Lung microvascular endothelial cell (primary cell): ENCODE measurements at places on chromosomes 16 and 17. TPM values are rescaled to one million over a fixed set of nuclear protein-coding genes. Genes with fewer than 3 reads are reported as not detected.

Gene VAT1L
- 0.20 and 3.3 TPM in 2 replicates for total RNA-seq

Gene ZSCAN10
- total RNA-seq = under 0.01 TPM in 1 of 2 replicates, not detected in the other

Gene ADAMTS18
- 11.5 and 13.9 TPM in 2 replicates for total RNA-seq

Gene CCL4L2
- not detected in 2 replicates for total RNA-seq

Gene TMEM256
- 141 and 232 TPM in 2 replicates for total RNA-seq

Gene AOC3
- total RNA-seq = 0.20 and 0.22 TPM in 2 replicates

Gene USP31
- total RNA-seq = 15.9 and 39.7 TPM in 2 replicates
